LHCN-M2 (cell line): ENCODE measurements at places on chromosomes 1 and 21. TPM values are rescaled to one million over a fixed set of nuclear protein-coding genes. Genes with fewer than 3 reads are reported as not detected.

DNA sequence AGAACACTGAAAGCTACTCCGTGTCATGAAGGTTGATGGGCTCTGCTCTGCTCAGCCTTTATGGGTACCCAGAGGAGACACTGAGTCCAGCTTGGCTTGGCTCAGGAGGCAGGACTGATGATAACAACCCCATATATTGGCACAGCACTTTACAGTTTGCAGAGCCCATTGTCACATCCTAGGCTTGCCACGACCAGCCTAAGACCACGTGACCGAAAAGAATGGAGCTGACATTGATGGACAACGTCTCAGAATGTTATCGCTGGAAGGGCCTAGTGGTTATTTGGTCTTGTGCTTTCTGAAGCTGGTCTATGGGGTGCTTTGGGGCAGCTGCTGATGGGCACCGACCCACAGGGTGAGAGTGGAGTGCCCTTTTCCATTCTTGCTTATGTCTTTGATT is 72.9 kb upstream of the RUNX3 start:
- DNase-seq: no peak

Gene SLC66A1
- 32.8 and 34.4 TPM in 2 replicates for total RNA-seq

- DNase-seq: no peak
These were observed 194.1 kb downstream of the ROR1 start for GRCh38 chr1:63967901-63968300.

DNA sequence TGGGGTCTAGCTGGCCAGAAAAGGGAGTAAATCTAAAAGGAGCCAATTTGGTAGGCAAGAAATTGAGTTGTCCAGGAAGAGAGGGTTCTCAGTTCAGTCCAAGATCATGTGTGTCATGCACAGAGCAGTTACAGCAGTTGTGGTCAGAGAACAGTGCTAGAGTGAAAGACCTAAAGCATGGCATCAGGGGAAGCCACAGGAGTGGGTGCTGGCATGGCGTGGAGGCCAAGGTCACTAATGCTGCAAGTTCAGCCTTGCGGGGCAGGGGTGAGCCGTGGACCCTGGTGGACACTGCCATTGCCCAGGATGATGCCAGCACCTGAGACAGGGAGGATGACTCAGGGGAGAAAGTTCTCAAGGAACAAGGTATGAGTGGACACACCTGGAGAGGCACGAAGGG is 16.6 kb upstream of the TMEM125 start:
- no peak for DNase-seq

- DNase-seq: no peak
These were observed 23.4 kb upstream of the PGM1 start for GRCh38 chr1:63569640-63570316.

Gene LCE1F
- not detected in 2 replicates for total RNA-seq

DNA sequence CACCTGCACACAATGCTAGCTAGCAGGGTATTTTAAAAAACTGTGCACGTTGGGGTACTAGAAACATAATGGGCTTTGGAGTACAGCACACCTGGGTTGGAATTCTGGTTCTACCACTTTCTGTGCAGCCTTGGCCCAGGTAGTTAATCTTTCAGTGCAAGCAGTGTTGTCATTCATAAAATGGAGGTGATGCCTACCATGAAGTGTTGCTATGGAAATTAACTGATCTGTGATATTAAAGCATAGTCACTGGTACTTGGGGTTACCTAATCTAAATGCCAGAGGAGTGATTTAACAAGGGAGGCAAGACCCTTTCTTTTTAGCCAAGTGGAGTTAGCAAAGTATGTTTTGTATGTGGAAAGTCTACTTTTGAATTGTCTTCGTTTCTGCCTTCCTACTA is 18.0 kb downstream of the ATP1B1 start:
- DNase-seq: no peak

Gene GPBP1L1
- 110 and 116 TPM in 2 replicates for total RNA-seq

GRCh38 chr1:13628711-13629110 is 45.1 kb downstream of the PDPN start:
- no peak for DNase-seq

DNA sequence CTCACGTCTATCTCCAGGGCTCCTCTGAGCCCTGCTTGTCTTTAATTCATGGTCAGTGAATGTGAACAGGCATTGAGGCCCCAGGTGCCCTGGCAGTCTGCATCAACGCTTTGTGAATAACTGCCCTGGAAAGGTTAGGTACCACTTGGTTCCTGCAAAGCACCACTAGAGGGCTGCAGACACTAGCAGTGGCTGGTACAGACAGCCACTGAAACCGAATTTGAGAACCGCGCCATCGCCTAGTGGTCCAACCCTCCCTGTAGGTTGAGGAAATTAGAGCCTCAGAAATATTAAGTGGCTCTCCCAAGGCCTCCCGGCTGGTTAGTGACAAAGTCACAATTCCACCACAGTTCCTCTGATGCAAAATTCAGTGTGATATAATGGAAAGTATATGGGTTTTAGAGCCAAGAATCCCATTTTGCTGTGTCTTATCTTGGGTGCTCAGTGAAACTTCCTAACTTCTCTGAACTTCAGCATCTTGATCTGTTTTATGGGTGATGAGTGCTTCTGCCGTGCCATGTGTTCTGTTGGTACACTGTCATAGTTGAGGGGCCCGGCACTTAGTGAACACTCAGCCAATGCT is 46.2 kb upstream of the BCL9 start:
- DNase-seq: peak; percentile 53

Gene FCGR1A
- total RNA-seq: not detected in 2 replicates

GRCh38 chr1:42380586-42381279 is at the start of gene RIMKLA:
RIMKLA (plus strand) TSS chr1:42380792; CDS start chr1:42380935, 143 bp downstream.
- no peak for DNase-seq

Gene WNT2B
- 0.23 and 0.38 TPM in 2 replicates for total RNA-seq
